ENCODE measurements at places on chromosomes 1 and 21. TPM values are rescaled to one million over a fixed set of nuclear protein-coding genes. Genes with fewer than 3 reads are reported as not detected.
A peak's percentile ranks its signal among the peaks of the same experiment; 100 is the strongest.

GRCh38 chr21:43645136-43645891 lies 14.0 kb downstream of the HSF2BP start:
- no peaks in the 10 kb centered on the region for H3K36me3 ChIP-seq
- H3K27ac ChIP-seq, result peak overlapping the region; percentile 74
- H3K4me1 ChIP-seq, result peaks cover 11% of the 10 kb centered on the region

- H3K36me3 ChIP-seq, result no peaks in the 10 kb centered on the region
- H3K4me3 ChIP-seq, result no peak overlapping the region
- H3K27ac ChIP-seq, result no peak overlapping the region
- H3K27me3 ChIP-seq, result no peaks in the 10 kb centered on the region
- no peak for DNase-seq
Measured at GRCh38 chr21:45833414-45833813, 148.2 kb upstream of the COL6A1 start.

DNA sequence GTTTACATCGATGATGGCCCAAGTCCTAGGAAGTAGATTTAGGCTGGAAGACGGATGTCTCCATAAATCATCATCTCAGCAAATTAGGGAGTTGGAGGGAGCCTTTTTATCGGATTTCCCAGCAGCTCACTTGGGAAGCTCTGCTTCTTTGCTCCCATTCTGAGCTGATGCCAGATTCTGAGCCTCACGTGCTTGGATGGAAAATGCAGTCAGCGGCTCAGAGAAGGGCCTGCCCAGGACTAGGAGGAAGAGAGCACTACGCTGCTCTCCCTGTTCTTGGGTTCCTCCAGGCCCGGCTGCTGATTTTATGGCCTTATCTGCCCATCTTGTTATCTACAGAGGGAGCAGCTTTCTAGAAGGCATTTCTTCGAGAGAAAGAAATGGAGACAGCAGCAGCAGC lies 42.0 kb downstream of the UBIAD1 start:
- H3K4me3 ChIP-seq, result no peak overlapping the region
- DNase-seq, result no peak
- H3K4me1 ChIP-seq, result no peaks in the 10 kb centered on the region

DNA sequence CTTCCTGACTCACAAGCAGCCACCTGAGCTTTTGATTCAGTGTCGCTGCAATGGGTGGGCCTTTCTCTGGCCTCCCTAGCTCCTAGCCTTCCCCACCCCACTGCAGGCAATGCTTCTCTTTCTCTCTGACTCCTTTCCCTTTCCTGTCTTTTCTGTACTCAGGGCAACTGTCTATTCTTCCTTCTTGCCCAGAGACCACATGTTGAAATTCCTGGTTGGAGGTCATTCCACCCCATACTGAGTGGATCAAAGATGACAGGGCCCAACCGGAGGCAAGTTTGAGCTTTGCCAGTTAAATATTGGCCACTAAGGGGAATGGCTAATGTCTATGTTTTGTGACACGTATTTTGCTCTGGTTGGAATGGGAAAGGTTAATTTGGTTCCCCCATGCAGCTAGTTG lies 65.2 kb upstream of the ARID1A start:
- no peak for DNase-seq
- H3K27ac ChIP-seq, result no peak overlapping the region
- H3K36me3 ChIP-seq, result no peaks in the 10 kb centered on the region
- no peaks in the 10 kb centered on the region for H3K4me1 ChIP-seq
- H3K27me3 ChIP-seq, result no peaks in the 10 kb centered on the region
- H3K4me3 ChIP-seq, result no peak overlapping the region

GRCh38 chr1:232017057-232017456 lies 390.5 kb downstream of the DISC1 start:
- H3K27ac ChIP-seq, result no peak overlapping the region
- no peaks in the 10 kb centered on the region for H3K27me3 ChIP-seq
- H3K36me3 ChIP-seq, result no peaks in the 10 kb centered on the region
- no peak overlapping the region for H3K4me3 ChIP-seq

Gene OR2T8
- total RNA-seq, result not detected
